ENCODE measurements at places on chromosomes 6 and 20.

DNA sequence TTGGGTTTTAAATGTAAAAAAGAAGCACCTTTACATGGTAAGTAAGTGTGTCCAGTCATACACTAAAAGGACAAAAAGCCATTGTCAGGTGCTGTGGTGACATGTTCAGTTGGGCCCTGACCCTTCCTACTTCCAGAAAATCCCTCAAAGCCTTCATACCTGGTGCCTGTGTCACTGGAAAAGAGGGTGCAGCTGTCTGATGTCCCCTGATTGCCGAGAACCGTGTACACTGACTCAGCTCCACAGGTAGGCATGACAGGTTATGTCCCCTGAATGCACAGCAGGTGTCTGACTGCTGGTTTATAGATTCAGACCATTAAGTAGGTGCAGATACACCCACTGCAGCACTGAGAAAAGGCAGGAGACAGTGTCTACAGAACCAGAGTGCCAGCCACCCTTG is 99.1 kb downstream of the FOXC1 start:
- DNase-seq: no peak

DNA sequence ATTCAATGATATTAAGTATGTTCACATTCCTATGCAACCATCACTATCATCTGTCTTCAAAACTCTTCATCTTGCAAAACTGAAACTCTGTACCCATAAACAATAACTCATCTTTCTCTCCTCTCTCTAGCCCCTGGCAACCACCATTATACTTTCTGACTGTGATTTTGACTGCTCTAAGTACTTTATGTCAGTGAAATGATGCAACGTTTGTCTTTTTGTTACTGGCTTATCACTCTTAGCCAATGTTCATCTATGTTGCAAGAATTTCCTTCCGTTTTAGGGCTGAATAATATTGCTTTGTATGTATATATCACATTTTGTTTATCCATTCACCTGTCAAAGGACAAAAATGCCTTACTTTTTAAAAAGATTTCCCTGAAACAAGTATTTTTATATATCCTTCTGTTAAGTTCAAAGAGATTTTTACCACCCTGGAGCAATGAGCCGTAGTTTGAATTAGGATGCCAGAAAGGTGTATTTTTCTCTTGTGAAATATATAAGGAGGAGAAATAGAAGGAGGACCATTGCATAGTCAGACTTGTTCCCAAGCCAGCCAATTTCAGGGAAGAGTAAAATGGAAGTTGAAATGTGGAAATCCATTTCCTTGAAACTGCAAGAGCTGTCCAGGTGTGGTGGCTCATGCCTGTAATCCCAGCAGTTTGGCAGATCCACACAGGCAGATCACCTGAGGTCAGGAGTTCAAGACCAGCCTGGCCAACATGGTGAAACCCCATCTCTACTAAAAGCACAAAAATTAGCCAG is 4.0 kb upstream of the CGAS start:
- no peak for DNase-seq

DNA sequence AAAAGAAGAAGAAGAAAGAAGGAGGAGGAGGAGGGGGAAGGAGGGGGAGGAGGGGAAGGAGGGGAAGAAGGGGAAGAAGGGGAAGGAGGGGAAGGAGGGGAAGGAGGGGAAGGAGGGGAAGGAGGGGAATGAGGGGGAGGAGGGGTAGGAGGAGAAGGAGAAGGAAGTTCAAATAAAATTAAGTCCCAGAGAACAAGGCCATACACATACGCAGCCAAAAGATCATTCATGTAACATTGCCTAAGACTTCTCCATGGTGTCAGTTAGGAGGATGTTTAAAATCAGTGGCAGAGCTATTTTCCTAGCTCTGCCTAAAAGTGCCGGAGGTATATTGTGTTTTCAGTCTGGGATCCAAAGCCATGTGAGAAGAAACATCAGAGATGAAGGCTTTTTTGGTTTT is 75.8 kb downstream of the PLCB4 start:
- no peak for DNase-seq

DNA sequence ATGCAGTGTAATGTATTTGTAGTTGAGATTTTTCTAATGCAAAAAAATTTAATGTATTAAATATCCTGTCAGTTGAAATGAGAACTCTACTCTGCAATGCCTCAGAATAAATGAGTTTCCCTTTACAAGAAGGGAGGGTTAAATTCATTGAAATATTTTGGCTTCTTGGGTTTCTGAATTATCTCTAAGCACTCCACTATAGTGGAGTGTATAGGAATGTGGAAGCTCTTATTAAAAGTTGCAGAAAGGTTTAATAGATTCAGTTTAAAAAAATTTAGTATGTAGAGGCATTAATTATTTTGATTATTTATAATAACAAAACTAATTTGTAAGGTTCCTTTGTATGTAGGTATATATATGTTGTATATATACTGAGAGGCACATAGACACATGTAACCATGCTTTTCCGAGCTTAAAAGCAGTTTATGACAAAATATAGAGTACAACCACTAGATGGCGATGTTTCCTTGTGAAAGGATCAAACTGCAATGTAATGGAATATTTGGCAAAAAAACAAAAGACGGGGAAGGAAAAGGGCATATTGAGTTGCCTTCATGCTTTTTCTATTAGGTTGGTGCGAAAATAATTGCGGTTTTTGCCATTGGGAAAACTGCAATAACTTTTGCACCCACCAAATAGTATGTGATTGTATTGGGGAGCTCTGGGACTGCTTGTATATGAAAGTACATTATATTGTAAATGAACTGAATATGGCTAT is 144.2 kb downstream of the MYO6 start:
- peak; percentile 81 for DNase-seq
